ENCODE measurements at places on chromosomes 12 and 14.

DNA sequence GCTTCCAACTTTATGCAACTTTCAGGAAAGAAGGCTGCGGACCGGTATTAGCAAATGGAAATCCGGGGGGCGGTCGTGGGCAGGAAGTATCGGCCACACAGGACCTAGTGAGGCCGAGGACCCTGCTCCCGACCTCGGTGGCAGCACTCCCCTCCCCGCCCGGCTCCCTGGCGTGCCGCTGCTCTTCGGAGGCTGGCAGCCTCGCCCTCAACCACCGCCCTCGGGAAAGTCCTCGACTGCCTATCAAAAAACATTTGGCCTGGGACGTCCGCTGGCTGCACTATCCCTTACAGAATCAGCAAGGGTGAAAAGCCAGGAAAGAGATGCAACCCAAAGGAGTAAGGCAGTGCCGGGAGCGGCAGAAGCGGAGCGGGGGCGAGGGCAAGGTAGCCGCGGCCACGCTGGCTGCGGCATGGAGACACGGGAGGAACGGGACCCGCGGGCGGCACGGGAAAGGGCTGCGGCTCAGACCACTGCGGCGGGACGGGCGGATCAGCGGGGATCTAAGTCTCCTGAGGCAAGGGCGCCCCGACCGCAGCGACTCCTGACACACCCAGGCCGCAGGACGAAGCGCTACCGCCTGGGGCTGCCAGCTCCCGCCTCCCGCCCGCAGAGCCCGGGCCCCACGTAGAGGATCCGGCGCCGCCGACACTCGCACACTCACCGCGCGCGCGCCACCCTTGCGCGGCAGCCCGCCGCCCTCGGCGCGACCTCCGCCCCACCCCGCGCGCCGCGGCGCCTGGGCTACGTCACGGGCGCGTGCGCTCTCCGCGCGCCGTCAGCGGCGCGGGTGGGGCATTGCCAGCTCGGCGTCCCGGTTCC, at the start of the genes BBOF1 and ENTPD5:
Gene BBOF1, plus strand, starts transcription at position 764 of the 822 bp plus-strand sequence. CDS start 130 bp downstream, outside the sequence.
Gene ENTPD5, minus strand, starts transcription at position 703 of the 822 bp plus-strand sequence. CDS start 31,186 bp downstream, outside the sequence.
- DNase-seq, result peak; percentile 91

DNA sequence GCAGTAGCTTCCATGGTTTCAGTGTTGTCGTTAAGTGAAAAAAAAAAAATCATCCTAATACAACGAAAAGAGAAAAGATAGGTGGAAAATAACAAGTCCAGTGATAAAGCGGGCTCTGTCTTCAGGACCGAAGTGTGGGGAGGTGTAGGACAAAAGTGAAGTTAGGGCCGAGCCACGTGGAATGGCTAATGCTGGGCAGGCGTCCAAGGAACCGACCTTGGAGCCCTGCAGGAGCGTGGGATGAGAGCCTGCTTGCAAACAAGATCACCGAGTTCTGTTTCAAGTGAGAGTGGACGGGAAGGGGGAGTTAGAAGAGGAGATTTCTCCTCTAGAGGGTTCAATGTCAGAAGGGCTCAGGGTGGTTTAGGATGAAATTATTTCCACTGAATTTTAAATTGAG, 22.2 kb downstream of the A2ML1 start:
- DNase-seq, result no peak

DNA sequence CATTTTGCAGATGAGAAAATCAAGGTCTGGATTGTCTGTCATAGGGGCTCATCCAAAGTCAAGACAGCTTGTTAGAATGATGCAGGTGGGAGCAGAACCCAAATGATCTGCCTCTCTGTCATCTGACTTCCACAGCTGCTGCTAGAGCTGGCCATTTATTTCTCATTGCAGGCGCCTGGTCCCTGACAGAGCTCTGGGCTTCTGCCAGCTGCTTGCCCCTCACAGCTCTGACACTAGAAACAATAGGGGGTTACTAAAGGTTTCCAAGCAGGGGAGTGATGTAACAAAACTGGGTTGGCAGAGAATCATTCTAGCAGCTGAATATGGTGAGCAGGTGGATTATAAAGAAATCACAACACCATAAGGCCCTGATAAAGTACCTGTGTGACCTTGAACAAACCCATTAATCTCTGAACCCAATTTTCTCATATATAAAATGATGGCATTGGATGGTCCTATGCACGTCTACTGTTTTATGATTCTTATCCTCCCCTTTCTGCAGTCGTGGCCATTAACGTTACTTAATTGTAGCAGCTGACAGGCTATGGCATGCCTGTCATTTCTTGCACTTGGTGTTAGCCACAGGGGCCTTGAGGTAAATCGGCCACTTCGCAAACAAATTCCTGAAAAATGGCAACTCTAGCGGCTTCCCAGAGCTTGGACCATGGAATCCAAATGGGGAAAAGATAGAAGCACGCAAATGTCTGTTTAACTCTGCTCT, 134.6 kb downstream of the RMST start:
- DNase-seq, result no peak

GRCh38 chr12:64624035-64624434, 13.7 kb downstream of the RASSF3 start:
- no peak for DNase-seq

Measured in LoVo (cell line).